ENCODE measurements at places on chromosomes 13 and 19.

DNA sequence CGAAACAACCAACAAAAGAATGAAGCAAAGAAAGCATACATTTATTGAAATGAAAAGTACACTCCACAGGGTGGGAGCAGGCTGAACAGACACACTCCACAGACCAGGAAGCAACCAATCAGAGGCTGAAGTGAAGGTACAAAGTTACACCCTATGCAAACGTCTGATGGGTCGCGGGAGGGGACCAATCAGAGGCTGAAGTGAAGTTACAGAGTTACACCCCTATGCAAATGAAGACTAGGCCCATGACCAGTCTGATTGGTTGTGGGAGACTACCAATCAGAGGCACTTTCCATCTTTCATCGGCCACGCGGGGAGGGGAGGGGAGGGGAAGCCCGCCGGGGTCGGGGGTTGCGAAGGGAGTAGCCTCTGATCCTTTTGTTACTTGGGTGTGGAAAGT, 12.4 kb upstream of the FBL start:
- H3K4me1 ChIP-seq, result no peaks in the 10 kb centered on the region
- H3K27ac ChIP-seq, result no peak overlapping the region
- H3K4me3 ChIP-seq, result no peak overlapping the region
- H3K36me3 ChIP-seq, result no peaks in the 10 kb centered on the region
- ATAC-seq, result peak; percentile 84

DNA sequence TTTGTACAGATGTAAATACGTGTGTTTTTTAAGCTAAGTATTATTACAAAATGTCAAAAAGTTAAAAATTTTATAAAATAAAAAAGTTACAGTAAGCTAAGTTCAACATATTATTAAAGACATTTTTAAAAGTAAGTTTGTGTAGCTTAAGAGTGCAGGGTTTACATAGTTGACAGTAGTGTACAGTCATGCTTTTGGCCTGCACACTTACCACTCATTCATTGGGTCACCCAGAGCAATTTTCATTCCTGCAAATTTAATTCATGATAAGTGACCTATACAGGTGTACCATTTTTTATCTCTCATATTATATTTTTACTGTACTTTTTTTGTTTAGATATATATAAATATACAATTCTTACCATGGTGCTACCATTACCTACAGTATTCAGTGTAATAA, 769.9 kb upstream of the SLITRK6 start:
- no peaks in the 10 kb centered on the region for H3K36me3 ChIP-seq
- H3K4me3 ChIP-seq, result no peak overlapping the region
- no peak for ATAC-seq
- H3K4me1 ChIP-seq, result no peaks in the 10 kb centered on the region
- no peaks in the 10 kb centered on the region for H3K27me3 ChIP-seq

DNA sequence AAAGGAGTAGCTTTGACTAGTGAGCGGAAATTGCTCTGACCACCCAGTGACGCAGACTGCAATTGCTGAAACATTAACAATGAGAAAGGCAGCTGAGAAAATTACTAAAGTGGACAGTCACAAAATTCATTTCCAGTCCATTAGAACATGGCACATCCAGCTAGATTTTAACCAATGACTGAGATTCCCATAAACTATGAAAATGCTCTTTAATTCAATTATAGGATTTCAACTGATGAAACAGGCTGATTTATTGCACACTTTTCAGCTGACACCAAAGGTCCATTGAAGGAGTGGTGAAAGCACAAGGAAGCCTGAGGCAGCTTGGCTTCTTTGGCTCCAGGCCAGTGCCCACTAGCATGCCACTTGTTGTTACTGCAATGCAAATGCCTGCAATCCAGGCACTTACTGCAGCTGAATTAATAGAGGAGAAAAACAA, 933.4 kb downstream of the SLITRK6 start:
- no peaks in the 10 kb centered on the region for H3K4me1 ChIP-seq
- H3K36me3 ChIP-seq, result no peaks in the 10 kb centered on the region
- no peak overlapping the region for H3K4me3 ChIP-seq
- H3K27me3 ChIP-seq, result no peaks in the 10 kb centered on the region

DNA sequence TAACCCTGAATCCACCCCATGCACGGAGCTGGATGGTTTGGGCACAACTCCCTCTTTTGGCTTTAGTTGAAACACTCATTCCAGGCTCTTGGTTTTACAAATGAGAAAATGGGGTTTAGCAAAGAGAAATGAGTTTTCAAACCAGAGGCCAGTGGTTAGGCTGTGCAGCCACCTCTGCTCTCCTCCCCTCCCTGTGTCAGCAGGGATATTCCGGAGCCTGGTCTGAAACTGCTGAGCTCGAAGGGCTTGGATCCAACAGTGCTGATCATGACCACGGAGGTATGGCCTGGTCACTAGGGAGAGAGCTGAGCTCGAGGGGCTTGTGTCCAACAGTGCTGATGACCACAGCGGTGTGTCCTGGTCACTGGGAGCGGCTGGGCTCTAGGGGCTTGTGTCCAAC, 41.5 kb downstream of the ZNF787 start:
- H3K4me3 ChIP-seq, result no peak overlapping the region
- no peaks in the 10 kb centered on the region for H3K36me3 ChIP-seq
- ATAC-seq, result no peak
- H3K27me3 ChIP-seq, result no peaks in the 10 kb centered on the region
- no peaks in the 10 kb centered on the region for H3K4me1 ChIP-seq

DNA sequence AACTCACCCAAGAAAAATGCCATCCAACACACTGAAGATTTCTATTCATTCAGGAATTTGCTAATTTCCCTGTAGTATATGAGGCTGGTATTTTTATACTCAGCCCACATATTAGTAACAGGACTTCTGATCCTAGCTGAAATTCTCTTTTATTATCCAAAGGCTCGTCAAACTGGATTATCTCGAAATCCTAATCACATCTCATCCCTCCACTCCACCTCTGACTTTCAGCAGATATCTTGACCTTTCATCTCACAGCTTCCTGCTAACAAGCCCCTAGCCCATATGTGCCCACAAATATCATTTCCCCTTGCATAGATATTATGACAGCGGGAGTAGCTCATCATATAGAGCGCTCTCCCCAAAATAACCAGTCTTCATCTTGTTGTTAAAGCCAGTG, 279.7 kb downstream of the FGF14 start:
- H3K27me3 ChIP-seq, result no peaks in the 10 kb centered on the region
- no peaks in the 10 kb centered on the region for H3K4me1 ChIP-seq
- H3K27ac ChIP-seq, result no peak overlapping the region

DNA sequence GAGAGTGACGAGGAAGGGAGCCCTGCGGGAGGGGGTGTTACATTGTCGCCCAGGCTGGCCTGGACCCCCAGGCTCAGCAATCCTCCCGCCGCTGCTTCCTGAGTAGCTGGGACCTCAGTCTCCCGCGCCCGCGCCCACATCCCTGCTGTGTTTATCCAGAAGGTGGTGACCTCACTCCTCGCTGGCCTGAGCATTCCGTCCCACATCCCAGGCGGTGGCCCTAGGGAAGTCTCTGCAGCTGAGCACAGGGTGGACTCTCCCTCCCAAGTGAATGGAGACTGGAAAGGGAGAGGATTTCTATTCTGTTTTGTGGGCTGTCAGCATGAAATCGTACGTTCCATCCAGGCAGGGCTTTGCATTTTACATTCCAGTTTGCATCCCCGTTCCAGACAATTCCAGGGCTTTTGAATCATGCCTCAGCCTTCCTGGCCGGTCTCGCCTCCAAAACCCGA, 401 bp upstream of the ZNF765 start:
- ATAC-seq, result peak; percentile 77
- H3K27ac ChIP-seq, result peak overlapping the region; percentile 82
- no peaks in the 10 kb centered on the region for H3K27me3 ChIP-seq
- no peaks in the 10 kb centered on the region for H3K36me3 ChIP-seq

DNA sequence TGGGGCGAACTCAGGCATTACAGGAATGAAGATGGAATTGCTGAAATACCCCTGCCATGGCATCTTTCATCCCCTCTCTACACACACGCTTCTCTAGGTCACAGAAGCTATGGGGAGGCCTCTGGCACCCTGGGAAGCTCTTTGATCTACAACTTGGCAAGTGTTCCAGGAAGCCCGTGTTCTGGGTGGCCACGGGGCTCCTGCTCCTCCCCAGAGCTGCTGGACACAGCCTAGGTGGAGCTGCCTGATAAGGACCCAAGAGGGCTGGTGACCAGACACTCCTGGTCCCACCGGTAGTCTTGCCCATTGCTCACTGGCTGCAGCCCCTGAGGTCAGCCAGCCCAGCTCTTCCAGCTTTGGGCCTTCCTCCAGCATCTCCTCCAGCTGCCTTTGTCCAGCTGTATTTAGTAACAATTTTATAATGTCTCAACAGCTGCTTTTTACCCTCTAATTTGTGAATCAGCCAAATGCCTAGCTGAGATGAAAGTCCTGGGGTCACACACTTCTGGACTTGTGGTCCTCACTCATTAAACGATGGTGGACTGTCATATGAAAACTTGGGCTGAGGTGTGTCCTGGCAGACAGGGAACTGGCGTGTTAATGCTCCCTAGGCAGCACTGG, 72.8 kb upstream of the SPATA13 start:
- no peaks in the 10 kb centered on the region for H3K27me3 ChIP-seq
- ATAC-seq, result peak; percentile 32
- H3K4me1 ChIP-seq, result peaks cover 11% of the 10 kb centered on the region
- no peak overlapping the region for H3K27ac ChIP-seq
- no peaks in the 10 kb centered on the region for H3K36me3 ChIP-seq

GRCh38 chr13:52162279-52163101, 3.1 kb upstream of the NEK3 start:
- H3K36me3 ChIP-seq, result no peaks in the 10 kb centered on the region
- ATAC-seq, result no peak
- H3K4me3 ChIP-seq, result no peak overlapping the region
- no peaks in the 10 kb centered on the region for H3K27me3 ChIP-seq

DNA sequence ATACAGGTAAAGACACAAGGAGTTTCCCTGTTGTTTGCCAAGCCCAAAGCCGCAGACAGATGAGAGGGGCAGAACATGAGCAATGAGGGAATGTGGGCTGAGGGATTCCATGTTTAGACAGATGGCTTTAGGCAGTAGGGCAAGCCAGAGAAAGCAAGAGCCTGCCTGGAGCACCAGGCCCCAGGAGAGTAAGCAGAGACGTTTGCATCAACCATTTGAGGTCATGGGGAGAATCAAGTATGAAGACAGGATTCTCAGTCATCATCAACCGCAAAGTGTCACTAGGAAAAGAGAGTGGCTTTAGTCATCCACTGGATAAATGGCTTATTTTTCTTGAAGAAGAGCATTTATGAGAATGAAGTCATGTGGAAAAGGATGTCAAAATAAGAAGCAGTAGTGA, 184.7 kb downstream of the COG6 start:
- no peaks in the 10 kb centered on the region for H3K36me3 ChIP-seq
- no peaks in the 10 kb centered on the region for H3K4me1 ChIP-seq
- H3K27me3 ChIP-seq, result no peaks in the 10 kb centered on the region
- H3K27ac ChIP-seq, result no peak overlapping the region

- H3K4me1 ChIP-seq, result no peaks in the 10 kb centered on the region
- H3K27me3 ChIP-seq, result peaks cover 26% of the 10 kb centered on the region
- H3K27ac ChIP-seq, result no peak overlapping the region
- no peak for ATAC-seq
- H3K36me3 ChIP-seq, result no peaks in the 10 kb centered on the region
- H3K4me3 ChIP-seq, result no peak overlapping the region
Measured at GRCh38 chr19:33604651-33605050, 17.1 kb upstream of the CHST8 start.

- peak overlapping the region; percentile 64 for H3K27ac ChIP-seq
- no peaks in the 10 kb centered on the region for H3K27me3 ChIP-seq
- H3K36me3 ChIP-seq, result no peaks in the 10 kb centered on the region
Measured at GRCh38 chr13:99310382-99311031, 3.3 kb upstream of the GPR183 start.

GRCh38 chr13:81017513-81018152, 676.7 kb upstream of the SPRY2 start:
- no peak overlapping the region for H3K27ac ChIP-seq
- H3K4me3 ChIP-seq, result no peak overlapping the region
- ATAC-seq, result no peak
- H3K4me1 ChIP-seq, result no peaks in the 10 kb centered on the region
- no peaks in the 10 kb centered on the region for H3K36me3 ChIP-seq
- H3K27me3 ChIP-seq, result no peaks in the 10 kb centered on the region

DNA sequence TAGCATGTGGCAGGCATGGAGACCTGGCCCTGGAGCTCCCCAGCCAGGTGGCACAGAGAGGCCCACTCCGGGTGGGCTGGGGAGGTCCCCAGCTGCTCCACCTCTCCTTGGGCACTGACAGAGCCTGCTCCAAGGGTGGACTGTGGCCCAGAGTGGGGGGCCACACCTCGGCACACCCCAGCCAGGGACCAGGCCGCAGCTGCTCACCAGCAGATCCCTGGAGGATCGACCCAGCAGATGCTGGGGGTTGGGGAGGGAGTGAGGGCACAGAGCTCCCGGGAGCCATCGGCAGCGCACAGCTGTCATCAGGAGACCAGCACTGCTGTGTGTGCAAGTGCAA, 72.0 kb upstream of the KCTD15 start:
- H3K4me1 ChIP-seq, result no peaks in the 10 kb centered on the region
- peaks cover 56% of the 10 kb centered on the region for H3K27me3 ChIP-seq
- ATAC-seq, result no peak
- H3K36me3 ChIP-seq, result no peaks in the 10 kb centered on the region

- H3K27me3 ChIP-seq, result no peaks in the 10 kb centered on the region
- no peaks in the 10 kb centered on the region for H3K36me3 ChIP-seq
- no peak overlapping the region for H3K4me3 ChIP-seq
- H3K27ac ChIP-seq, result no peak overlapping the region
- ATAC-seq, result no peak
- H3K4me1 ChIP-seq, result no peaks in the 10 kb centered on the region
Measured at GRCh38 chr13:75723901-75724300, 87.8 kb downstream of the LMO7 start.

GRCh38 chr13:21639561-21639960, 31.3 kb upstream of the FGF9 start:
- no peaks in the 10 kb centered on the region for H3K36me3 ChIP-seq
- H3K27ac ChIP-seq, result no peak overlapping the region
- H3K4me1 ChIP-seq, result no peaks in the 10 kb centered on the region
- ATAC-seq, result no peak

DNA sequence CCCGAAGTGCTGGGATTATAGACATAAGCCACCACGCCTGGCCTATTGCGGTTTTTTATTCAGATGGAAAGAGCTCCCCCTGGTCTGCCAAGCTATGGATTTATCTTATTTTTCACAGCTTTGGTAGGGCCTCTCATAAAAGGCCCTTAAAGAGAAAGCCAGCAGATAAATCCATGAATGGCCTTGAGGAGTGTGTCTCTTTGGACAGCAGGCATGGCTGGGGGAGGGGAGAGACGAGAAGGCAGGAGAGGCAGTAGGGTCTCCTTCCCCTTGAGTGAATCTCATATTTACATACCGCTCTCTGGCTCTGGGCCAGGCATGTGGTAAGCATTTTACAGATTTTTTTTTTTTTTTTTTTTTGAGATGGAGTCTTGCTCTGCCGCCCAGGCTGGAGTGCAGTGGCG, 25.2 kb downstream of the MARK4 start:
- no peak overlapping the region for H3K4me3 ChIP-seq
- no peak overlapping the region for H3K27ac ChIP-seq
- H3K27me3 ChIP-seq, result no peaks in the 10 kb centered on the region
- H3K4me1 ChIP-seq, result no peaks in the 10 kb centered on the region

Data from gastroesophageal sphincter (tissue), 4 donors.